T-helper 2 cell (primary cell): ENCODE measurements at places on chromosomes 11 and 22.

DNA sequence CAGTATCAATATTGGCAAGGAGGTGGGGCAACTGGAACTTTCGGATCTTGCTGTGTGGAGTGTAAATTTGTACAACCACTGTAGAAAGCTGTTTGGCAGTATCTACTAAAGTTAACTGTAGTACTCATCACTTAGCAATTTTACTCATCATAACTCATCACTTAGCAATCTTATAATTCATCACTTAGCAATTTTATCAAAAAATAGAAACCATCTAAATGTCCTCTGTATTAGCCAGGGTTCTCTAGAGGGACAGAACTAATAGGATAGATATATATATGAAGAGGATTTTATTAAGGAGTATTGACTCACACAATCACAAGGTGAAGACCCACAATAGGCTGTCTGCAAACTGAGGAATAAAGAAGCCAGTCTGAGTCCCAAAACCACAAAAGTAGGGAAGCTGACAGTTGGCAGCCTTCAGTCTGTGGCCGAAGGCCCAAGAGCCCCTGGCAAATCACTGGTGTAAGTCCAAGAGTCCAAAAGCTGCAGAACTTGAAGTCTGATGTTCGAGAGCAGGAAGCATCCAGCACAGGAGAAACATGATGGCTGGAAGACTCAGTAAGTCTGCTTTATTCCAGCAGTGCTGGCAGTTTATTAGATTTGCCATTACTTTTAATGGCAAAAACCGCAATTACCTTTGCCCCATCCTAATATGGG, 92.9 kb upstream of the USP47 start:
- no peak for DNase-seq

GRCh38 chr11:123060277-123061000, 1.5 kb downstream of the HSPA8 start:
- DNase-seq = no peak

DNA sequence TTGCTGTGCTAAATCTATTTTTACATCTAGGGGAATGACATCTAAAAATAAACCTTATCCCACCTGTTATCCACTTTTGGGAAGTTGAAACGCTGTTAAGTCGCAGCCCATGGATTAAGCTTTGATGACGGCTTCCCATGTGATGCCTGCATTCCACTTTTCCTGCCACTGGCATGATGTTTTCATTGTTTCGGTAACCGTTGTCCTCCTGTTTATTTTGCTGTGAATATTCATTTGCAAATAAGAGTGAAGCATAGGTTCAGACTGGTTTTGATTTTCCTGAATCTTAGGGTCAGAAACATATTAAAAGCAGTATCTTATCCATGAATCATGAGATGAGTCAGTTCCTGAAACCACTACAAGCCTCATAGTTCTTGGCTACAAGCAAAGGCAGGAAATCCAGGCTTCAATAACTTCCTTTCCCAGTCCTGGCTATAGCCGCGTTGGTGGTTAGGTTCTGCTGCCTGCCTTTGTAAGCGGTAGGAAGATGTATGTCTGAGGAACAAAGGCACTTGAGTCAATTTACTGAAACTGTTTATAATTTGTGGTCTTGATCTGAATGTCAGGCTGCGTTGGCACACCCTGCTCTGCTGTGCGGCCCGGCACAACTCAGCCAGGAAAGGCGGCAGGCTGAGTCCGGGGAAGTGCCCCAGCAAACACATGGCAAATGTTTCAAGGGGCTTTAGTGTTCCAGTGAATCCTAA, 19.4 kb downstream of the TEAD1 start:
- DNase-seq = no peak

GRCh38 chr22:41732096-41732772, 32.9 kb downstream of the MEI1 start:
- no peak for DNase-seq

GRCh38 chr11:66686801-66687750, 9.4 kb upstream of the RBM4B start:
- DNase-seq = no peak

GRCh38 chr11:8693010-8693551, 10.5 kb downstream of the RPL27A start:
- DNase-seq = no peak
